ENCODE measurements at places on chromosomes 12 and 14.

DNA sequence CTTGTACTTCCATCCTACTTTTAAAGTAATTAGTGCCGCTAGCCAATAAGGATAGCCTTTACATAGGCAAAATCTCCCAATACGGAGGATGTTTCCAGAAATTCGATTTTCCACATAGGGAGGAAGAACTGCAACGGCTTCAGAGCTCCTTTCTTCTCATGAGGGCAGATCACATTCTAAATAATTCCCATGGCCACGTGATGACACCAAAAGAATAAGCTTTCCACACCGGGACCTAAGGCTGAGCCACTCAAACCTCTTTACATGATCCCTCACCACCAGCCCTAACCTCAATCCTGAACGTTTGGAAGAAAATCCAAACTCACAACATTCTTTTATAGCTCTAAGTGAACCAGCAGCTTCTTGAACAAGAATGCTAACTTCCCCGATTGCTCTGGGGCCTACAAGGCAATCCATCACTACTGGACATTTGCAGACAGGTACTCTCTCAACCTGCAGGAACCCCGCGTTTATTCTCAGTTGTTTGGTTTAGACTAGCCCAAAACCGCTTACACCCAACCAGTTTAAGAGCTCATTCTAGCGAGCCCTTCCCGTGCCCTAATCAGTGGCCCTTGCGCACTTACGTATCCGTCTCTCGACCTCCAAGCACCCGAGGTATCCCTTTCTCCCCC, 884 bp downstream of the CAPRIN2 start:
- no peak for DNase-seq

GRCh38 chr12:58142991-58143390, 201.6 kb downstream of the ATP23 start:
- no peak for DNase-seq

- no peak for DNase-seq
Observed at GRCh38 chr14:70830998-70831781, 21.9 kb upstream of the MAP3K9 start.

DNA sequence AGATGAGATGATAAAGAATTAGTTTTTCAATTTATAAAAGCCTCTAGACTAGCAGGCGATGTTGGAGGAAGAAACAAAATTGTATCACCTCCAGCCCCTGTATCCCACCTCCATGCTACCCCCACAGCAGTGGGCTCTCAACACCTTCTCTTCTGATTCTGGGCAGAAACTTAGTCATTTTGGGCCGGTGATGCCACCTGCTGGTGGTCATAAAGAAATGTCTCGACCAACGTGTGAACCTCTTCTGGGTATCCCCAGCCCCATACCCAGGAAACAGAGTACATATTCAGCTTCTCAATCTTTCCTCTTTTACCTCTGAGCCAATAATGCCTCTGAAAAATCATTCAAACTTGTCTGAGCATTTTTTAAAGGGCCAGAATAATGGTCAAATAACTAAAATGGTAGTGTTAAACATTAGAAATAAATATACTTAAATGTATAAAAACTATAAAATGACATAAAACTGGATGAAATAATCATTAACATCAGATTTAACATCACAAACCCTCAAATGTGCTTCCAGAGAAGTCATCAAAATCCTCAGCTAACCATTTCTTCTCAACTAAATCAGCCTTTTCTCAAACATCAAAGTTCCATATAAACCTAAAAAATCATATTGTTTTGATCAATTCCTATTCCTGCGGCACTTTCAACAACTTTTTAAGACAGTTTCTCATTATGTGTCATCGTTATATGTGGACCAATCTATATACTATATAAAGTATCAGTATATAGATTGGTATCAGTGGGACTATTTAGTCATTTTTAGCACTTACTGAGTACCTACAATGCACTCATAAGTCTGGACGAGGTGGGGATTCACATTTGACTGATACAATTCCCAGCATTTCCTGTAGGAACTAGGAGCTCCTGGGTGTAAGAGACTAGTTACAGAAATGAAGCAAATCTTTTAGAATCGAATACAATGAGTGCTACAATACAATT, 69.4 kb downstream of the ATXN2 start:
- peak; percentile 64 for DNase-seq

- no peak for DNase-seq
Observed at GRCh38 chr14:99852578-99852977, 59.4 kb downstream of the EML1 start.

- no peak for DNase-seq
Observed at GRCh38 chr12:86744547-86745212, 488.5 kb upstream of the MGAT4C start.

GRCh38 chr12:18323159-18323558, 61.8 kb downstream of the PIK3C2G start:
- no peak for DNase-seq

DNA sequence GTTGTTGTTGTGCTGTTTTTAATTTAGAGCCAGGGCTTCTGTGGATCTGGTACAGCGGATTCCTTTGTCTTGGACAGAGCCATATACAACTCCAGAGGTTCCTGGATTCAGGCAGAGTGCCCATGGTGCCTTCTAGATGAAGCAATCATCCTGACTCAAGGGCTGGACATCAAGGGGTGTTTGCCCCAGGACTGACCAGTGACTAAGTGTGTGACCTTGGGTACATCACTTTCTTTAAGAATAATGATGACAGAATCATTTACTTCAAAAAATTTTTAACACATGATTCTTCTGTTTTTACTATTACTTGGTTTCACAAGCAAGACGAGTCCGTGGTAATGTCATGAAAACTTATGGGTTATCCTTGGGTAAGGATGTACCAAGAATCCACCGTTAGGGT, 397.3 kb downstream of the ZFP36L1 start:
- no peak for DNase-seq

DNA sequence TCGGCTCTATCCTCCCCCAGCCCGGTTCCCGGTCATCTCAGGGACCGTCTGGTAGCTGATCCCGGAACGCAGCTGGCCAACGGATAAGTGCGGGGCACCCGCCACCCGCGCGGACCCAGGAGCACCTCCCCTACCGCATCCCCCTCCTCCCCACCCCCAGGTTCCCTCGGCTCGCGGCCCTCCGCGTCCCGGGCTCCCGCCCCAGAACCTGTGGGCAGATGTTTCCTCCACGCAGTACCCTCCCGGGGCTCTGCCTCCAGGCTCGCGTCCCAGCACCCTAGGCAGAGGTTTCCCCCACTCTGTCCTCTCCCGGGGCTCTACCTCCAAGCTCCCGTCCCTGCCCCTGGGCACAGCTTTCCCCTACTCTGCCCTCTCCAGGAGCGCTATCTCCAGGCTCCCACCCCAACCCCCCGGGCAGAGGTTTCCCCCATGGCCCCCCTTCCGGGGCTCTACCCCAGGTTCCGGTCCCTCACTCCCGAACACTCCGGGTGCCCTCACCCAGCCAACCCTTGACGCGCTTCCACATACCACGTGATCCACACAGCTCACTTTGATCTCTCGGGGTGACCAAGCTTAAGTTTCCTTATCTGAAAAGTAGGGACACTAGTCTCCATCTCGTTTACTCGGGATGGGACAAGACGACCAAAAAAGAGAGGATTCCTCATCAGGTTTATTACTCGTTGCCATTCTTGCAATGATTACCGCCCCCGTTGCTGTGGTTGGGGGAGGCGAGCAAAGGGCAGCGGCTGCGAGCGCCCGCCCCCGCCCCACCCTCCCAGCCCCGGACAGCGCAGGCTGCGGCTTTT, at the start of gene CCDC38:
Gene CCDC38, minus strand, starts transcription at position 91 of the 806 bp plus-strand sequence. CDS start 6,105 bp downstream, outside the sequence.
- peak; percentile 80 for DNase-seq

DNA sequence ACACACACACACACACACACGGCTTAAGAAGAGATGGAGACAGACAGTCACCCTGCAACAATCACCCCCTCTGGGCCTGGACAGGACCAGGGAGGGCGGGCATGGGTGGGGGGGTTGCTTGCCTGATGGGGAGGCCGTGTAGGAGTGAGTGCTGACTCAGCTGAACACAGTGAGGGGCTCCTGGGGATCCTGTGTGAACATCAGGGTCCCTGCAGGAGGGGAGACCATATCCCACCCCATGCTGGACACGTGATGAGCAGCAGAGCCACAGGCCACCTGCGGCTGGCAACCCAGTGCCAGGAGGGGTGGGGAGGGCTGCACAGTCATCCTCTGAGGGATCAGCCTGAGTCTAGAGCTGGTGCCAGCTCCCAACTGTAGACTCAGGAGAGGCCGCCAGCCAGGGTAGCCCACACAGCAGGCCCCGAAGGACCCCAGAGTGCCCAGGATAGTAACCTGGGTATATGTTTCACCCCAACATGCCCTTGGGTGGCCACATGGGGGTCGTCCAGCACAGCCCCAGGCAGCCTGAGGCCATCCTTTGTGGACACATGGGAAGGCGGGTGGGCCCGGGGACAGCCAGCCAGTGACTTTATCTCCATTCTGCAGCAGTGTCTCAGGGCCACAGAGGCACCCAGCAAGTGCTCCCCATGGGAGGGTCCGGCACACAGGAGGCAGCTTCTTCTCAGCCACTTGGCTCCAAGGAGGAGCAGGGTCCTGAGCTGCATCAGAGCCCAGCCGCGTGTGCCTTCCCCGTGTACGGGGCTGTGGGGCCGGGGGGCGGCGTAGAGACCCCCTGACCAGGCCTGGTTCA, 73.7 kb upstream of the SFSWAP start:
- no peak for DNase-seq

DNA sequence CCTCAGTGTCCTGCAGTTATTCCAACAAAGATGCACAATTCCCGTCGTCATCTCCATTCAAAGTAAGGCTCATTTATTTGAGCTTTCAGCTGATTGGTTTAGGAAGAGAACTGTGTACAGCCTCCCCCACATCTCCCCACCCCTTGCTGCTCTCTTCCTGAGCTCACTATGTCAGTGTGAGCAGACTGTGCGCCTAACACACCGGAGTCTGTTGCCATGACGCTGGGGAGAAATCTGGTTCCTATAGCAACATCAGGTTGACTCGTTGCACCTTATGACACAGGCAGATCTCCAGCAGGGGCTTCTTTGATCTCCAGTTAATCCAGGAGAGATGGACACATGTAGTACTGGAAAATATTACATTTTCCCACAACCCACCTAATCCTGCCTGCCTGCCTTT, 319.4 kb downstream of the CACNA1C start:
- no peak for DNase-seq

- DNase-seq: no peak
Observed at GRCh38 chr14:41606532-41607303, at the start of gene LRFN5. Gene LRFN5 (plus strand): TSS chr14:41606876.

- no peak for DNase-seq
Observed at GRCh38 chr12:112792301-112792700, 753 bp downstream of the RPH3A start.

GRCh38 chr12:22682663-22683062, 57.7 kb downstream of the ETNK1 start:
- DNase-seq: no peak

GRCh38 chr14:81385419-81385818, 14.7 kb downstream of the STON2 start:
- no peak for DNase-seq

DNA sequence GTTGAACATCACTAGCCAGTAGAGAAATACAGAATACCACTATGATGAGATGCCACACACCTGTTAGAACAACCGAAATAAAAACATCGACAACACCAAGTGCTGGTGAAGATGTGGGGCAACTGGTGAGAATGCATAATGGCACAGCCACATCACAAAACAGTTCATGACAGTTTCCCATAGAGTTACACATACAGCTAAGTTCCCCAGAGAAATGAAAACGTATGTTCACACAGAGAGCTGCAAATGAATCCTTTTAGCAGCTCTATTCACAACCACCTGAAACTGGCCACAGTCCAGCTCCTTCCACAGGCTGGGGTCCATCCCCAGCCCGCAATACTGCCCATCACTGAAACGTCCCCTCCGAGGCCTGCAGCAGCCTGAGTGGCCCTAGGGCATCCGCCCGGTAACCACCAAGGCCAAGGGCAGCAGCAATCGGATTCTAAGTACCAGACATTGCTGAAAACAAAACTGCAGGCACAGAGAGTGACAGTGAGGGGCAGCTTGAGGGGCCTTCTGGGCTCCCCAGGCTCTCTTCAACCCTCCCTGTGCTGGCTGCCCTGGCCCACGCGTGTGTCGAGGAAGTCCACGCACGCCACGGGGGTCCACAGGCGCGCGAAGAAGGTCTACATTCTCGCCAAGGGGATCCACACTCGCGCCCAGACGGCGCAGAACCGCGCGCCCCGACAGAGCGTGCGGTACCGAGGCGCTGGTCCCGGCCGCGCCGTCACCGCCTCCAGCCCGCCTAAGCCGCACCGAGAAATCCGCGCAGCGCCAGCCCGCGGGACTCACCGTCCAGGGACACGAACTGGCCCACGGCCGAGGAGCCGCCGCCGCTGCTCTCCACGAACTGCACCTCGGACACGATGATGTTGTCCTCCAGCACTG, 903 bp downstream of the BRF1 start:
- peak; percentile 34 for DNase-seq

- DNase-seq: no peak
Observed at GRCh38 chr12:94430304-94430703, 29.4 kb downstream of the CEP83 start.

- no peak for DNase-seq
Observed at GRCh38 chr14:89369656-89370055, 47.4 kb downstream of the FOXN3 start.

DNA sequence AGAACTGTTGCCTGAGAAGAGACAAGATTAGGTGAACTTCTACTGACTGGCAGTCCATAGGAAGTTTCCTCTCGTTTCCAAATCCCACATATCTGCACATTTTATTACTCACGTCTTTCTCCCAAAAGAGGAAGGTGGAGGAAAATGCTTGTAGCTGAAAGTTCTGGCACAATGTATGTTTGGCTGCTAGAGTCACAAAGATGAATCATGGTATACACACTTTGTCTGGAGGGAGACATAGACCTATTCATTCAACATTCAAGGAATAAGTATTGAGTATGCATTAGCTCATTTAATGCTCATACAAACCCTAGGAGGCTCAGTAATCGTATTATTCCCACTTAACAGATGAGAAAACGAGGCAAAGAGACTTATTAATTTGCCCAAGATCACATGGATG, 291.8 kb downstream of the FOXN3 start:
- DNase-seq: no peak

DNA sequence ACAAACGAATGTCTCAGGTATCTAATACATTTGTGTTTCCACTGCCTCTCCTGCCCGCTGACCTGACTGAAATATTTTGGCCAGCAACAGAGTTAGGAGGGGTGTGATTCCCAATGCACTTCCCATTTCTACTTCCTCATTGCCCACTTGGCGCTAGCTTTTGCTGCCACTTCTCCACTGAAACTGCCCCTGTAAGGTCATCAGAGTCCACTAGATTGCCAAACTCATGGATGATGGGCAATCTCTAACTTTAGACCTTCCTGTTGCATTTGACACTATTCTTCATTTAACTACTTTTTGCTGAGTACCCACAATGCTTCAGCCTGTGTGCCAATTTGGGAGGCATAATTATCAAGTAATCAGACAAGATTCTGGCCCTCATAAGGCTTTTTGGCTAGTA, 40.8 kb downstream of the GPR65 start:
- DNase-seq: no peak
